ENCODE measurements at places on chromosomes 16 and 17. TPM values are rescaled to one million over a fixed set of nuclear protein-coding genes. Genes with fewer than 3 reads are reported as not detected.

PYDC1 gene
- total RNA-seq = not detected

MT1F gene
- 24.1 TPM for total RNA-seq

CFAP119 gene
- 4.4 TPM for total RNA-seq

COX10 gene
- 19.8 TPM for total RNA-seq

DNA sequence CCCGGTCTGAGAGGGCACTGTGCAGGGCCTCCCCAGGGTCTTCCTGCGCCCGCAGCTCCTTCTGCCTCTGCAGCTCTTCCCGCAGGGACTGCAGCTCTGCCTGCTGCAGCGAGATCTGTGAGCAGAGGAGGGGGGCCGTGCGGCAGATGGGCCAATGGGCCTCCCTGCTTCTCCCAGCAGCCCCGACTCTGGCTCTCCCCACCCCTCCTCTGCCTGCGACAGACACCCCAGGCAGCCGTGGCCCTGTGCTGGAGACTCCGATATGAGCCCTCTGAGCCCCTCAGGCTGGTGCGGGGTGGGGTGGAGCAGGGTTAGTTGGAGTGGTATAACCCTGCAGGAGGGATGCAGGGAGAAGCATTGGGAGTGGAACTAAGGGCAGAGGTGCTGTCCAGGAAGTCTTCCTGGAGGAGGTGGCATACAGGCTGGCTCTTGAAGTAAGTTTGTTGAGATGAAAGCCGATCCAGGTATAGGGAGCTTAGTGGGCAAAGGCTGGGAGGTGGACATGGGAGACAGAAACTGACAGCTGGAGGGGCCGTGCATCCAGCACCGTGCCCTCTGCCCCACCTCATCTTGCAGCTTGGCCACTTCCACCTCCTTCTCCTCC lies 5.0 kb downstream of the THOC6 start:
- H3K4me1 ChIP-seq = peaks cover 26% of the 10 kb centered on the region
- peak; percentile 56 for DNase-seq
- peaks cover 22% of the 10 kb centered on the region for H3K27me3 ChIP-seq
- H3K27ac ChIP-seq = peak overlapping the region; percentile 68
- H3K36me3 ChIP-seq = peaks cover 10% of the 10 kb centered on the region
- peak overlapping the region; percentile 81 for H3K4me3 ChIP-seq

- peaks cover 44% of the 10 kb centered on the region for H3K4me1 ChIP-seq
- H3K4me3 ChIP-seq = peak overlapping the region; percentile 93
- DNase-seq = no peak
- H3K27me3 ChIP-seq = no peaks in the 10 kb centered on the region
- H3K27ac ChIP-seq = peak overlapping the region; percentile 92
Measured at GRCh38 chr17:28948873-28949184, 2.5 kb downstream of the PHF12 start.

DNA sequence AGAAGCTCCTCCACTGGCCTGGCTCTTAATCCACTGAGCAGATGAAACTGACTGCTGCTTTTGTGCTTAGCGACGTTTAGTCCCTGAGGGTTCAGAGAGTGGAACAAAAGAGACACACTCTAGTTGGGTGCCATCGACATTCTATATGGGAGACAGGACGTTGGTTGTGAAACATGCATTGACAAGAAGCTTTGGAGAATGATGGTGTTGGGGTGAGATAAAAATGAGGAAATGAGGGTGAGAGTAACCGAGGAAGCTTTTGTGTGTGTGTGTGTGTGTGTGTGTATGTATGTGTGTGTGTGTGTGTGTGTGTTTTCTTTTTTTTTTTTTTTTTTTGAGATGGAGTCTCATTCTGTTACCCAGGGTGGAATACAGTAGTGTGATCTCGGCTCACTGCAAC lies 89.5 kb downstream of the ABCC1 start:
- H3K4me3 ChIP-seq = no peak overlapping the region
- H3K27ac ChIP-seq = peak overlapping the region; percentile 83
- no peak for DNase-seq

GRCh38 chr16:28260193-28260592 lies 32.1 kb upstream of the SBK1 start:
- peaks cover 11% of the 10 kb centered on the region for H3K27me3 ChIP-seq
- DNase-seq = no peak
- no peak overlapping the region for H3K27ac ChIP-seq
- H3K36me3 ChIP-seq = no peaks in the 10 kb centered on the region

GRCh38 chr17:10119203-10120108 lies 79.0 kb downstream of the GAS7 start:
- no peak for DNase-seq
- peak overlapping the region; percentile 46 for H3K4me3 ChIP-seq
- H3K27me3 ChIP-seq = peaks cover 11% of the 10 kb centered on the region
- H3K27ac ChIP-seq = peak overlapping the region; percentile 11
- H3K4me1 ChIP-seq = peaks cover 51% of the 10 kb centered on the region

DNA sequence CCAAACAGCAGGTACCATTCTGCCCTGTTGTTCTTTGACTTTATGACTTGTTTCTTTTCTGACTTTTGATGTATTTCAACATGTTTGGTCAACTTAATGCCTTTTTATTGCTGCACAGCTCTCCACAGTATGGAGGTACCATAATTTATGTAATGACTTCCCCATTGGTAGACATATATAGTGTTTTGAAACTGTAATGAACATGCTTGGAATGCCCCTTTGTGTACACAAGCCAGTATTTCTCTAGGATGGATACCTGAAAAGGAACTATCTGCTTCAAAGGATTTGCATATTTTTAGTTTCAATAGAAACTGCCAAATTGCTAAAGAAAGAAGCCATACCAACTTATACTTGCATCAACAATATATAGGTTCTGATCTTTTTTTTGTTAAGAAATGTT lies 66.1 kb downstream of the NOG start:
- H3K36me3 ChIP-seq = no peaks in the 10 kb centered on the region
- H3K4me1 ChIP-seq = no peaks in the 10 kb centered on the region
- H3K27ac ChIP-seq = no peak overlapping the region
- H3K4me3 ChIP-seq = no peak overlapping the region
- peaks cover 3% of the 10 kb centered on the region for H3K27me3 ChIP-seq
- no peak for DNase-seq

GRCh38 chr17:19386974-19387920 lies at the start of gene MFAP4:
Gene MFAP4, minus strand, starts transcription at chr17:19387190. Its CDS starts 35 bp downstream, at chr17:19387155.
- H3K36me3 ChIP-seq = peaks cover 8% of the 10 kb centered on the region
- peak within 1 kb of the TSS; percentile 5 for H3K4me3 ChIP-seq
- peaks cover 13% of the 10 kb centered on the region for H3K27me3 ChIP-seq
- H3K27ac ChIP-seq = no peak within 1 kb of the TSS
- no peak for DNase-seq

GRCh38 chr16:69834807-69835466 lies 72.8 kb downstream of the WWP2 start:
- H3K4me3 ChIP-seq = no peak overlapping the region
- H3K27me3 ChIP-seq = no peaks in the 10 kb centered on the region
- H3K27ac ChIP-seq = no peak overlapping the region
- DNase-seq = no peak

- no peaks in the 10 kb centered on the region for H3K27me3 ChIP-seq
- H3K4me1 ChIP-seq = peaks cover 10% of the 10 kb centered on the region
- DNase-seq = no peak
- no peak overlapping the region for H3K4me3 ChIP-seq
- peaks cover 11% of the 10 kb centered on the region for H3K36me3 ChIP-seq
Measured at GRCh38 chr16:3965781-3966582, 85.5 kb upstream of the CREBBP start.

Data from activated naive CD8-positive, alpha-beta T cell treated with anti-CD3 and anti-CD28 coated beads, Interleukin-2, amount 10 ng/mL, durations not matched to agents 7 days and 5 days (primary cell).